ENCODE measurements at places on chromosomes 2 and 18. TPM values are rescaled to one million over a fixed set of nuclear protein-coding genes. Genes with fewer than 3 reads are reported as not detected.

- no peak for ATAC-seq
Observed at GRCh38 chr2:203993560-203993959, 57.0 kb downstream of the ICOS start.

- no peak for ATAC-seq
Observed at GRCh38 chr18:48818329-48819254, 132.2 kb downstream of the SMAD7 start.

DNA sequence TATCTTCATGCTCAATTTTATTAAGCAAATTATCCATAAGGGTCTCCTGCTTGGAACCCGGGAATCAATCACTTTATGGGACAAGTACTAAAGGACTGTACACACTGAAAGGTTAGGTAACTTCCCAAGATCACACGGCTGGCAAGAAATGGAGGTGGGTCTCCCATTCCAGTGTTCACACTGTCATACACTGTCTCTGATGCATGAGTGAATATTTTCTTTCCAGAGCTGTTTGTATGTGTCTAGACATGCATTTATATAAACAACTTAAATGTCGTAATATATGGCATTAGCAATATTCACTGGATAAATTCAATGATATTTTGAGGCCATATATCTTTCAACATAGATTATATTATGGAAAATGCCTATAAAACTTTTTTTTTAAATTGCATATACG lies 223.4 kb downstream of the DYM start:
- ATAC-seq = no peak

KRTCAP3 gene
- total RNA-seq = 3.1 TPM

CTIF gene
- 17.8 TPM for total RNA-seq

Measured in motor neuron (in vitro differentiated cells).